ENCODE measurements at places on chromosomes 4 and X.

DNA sequence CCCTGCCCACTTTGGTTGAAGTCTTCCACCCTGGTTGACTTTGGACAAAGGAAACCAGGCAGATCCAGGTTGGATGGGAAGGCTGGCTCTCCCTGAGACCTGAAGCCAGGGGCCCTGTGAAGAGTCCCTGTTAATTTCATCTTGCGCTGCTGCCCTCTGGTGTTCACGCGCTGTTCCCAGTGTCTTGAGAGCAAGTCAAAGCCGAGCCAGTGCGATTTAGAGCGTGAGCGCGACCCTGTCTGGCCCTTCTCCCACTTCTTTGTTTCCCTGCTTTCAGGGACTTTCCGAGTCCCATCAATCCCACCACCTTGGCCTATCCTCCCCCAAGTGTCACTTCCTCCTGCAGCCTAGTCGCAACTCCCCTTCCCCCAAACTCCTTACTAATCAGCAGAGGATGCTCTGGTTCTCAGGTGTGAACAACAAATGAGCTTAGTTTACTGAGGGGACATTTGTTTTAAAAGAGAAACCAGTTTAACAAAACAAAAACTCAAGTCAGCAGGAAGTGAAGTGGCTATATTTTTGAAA lies 25.8 kb upstream of the CHRNA9 start:
- H3K36me3 ChIP-seq: peaks cover 7% of the 10 kb centered on the region
- H3K27ac ChIP-seq: peak overlapping the region; percentile 95
- H3K27me3 ChIP-seq: no peaks in the 10 kb centered on the region

GRCh38 chrX:51747671-51748070 lies 4.4 kb downstream of the GSPT2 start:
- H3K36me3 ChIP-seq: peaks cover 26% of the 10 kb centered on the region
- H3K27ac ChIP-seq: no peak overlapping the region
- DNase-seq: no peak
- H3K4me1 ChIP-seq: peaks cover 20% of the 10 kb centered on the region
- no peaks in the 10 kb centered on the region for H3K27me3 ChIP-seq
- H3K4me3 ChIP-seq: no peak overlapping the region

DNA sequence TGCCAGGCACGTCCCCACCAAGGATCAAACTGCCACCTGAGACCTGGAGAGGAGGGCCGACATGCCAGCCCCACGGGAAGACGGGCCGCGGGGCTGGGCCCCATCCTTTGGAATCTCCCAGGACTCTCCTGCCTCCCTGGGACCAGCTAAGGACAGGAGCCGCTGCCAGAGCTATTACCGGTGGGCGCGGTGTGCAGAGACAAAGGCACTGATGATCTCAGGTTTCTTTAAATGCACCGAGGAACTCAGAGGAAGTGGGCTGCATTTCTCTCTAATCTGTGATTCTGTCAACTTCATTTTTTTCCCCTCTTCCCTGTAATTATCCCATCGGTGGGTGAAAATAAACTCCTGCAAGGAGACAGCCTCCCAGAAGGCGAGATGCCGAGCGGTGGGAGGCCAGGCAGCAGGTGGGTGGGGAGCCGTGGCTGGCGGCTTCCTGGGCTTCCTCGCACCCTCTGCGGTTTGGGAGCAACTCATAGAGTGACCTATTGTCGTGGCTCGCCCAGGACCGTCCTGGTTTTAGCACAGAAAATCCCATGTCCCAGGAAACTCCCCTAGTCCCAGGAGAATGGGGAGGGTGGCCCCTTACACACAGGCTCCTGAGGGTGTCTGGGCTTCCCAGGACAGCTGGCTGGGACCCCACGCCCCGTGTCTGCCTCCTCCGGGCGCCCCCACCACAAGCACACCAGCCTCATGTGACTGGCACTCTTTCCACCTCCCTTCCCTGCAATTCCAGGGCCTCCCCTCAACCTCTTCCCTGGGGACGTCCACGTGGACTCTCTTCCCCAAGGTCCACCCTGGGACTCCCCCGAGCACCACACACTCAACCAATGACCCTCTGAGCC lies 62.3 kb upstream of the ADRA2C start:
- DNase-seq: no peak
- H3K4me3 ChIP-seq: no peak overlapping the region
- no peaks in the 10 kb centered on the region for H3K36me3 ChIP-seq
- peaks cover 3% of the 10 kb centered on the region for H3K27me3 ChIP-seq
- H3K4me1 ChIP-seq: no peaks in the 10 kb centered on the region

DNA sequence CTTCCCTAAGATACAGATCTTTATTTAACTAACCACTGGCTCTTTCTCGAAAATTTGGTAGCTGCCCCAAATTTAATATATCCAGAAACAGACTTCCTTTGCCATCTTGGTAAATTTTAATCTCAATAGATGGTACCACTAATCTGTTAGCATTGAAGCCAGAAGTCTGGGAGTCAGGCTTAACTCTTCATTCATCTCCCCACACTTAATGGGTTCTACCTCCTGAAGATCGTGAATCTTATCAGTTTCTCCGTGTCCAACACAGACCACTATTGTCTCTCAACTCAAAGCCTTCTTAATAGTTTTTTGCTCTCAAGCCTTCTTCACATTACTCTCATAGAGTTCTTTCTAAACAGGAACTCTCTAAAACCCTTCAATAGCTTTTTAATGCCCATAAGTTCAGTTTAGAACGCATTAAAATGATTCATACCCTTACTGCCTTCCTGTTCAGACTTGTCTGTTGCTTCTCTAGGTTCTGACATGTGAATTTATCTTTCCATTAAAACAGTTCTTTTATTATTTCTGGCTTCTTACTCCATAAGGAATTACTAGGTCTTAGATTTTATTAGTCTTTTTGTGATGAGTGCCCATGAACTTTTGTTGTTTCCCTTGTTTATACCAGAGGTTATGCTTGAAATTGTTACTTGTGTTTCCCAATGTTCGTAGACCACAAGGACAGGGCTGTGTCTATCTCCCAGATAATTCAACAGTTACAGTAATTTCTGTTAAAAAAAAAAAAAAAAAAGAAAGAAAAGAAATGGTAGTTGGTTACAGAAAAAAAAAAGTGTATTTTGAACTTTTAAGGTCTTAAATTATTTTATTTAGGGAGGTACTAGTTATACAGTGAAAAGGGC lies 54.7 kb downstream of the SMARCAD1 start:
- H3K4me1 ChIP-seq: peaks cover 4% of the 10 kb centered on the region
- no peak overlapping the region for H3K4me3 ChIP-seq
- H3K27ac ChIP-seq: no peak overlapping the region
- no peaks in the 10 kb centered on the region for H3K27me3 ChIP-seq
- DNase-seq: no peak

DNA sequence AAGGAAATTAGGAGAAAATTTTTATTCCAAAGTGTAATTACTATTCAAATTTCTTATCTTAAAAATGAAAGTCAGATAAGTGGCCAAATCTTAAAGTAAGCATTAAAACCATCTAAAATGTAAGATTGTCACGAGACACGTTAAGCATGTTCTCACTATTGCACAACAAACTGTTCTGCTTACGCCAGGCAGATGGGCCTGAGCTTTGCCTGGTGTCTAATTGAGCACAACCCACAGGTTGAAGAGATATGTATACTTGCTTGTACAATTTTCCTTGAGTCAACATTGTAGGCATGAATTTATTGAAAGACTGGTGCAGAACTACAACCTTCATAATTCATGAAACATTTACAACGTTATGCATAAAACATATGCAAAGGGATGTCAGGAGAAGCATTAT lies 3.9 kb downstream of the RNF128 start:
- peaks cover 3% of the 10 kb centered on the region for H3K4me1 ChIP-seq
- no peak overlapping the region for H3K4me3 ChIP-seq
- peaks cover 22% of the 10 kb centered on the region for H3K27me3 ChIP-seq
- DNase-seq: no peak

- H3K27me3 ChIP-seq: no peaks in the 10 kb centered on the region
- DNase-seq: no peak
- H3K4me1 ChIP-seq: peaks cover 76% of the 10 kb centered on the region
- no peaks in the 10 kb centered on the region for H3K36me3 ChIP-seq
- no peak overlapping the region for H3K27ac ChIP-seq
Measured at GRCh38 chr4:42638993-42639392, 17.9 kb downstream of the ATP8A1 start.

All from activated CD4-positive, alpha-beta T cell treated with anti-CD3 and anti-CD28 coated beads for 36 hours (primary cell).